ENCODE measurements at places on chromosomes 1 and 21. TPM values are rescaled to one million over a fixed set of nuclear protein-coding genes. Genes with fewer than 3 reads are reported as not detected.

MPL gene
- total RNA-seq: not detected

TMPRSS15 gene
- total RNA-seq: not detected

LCE1E gene
- total RNA-seq: not detected

TCHH gene
- not detected for total RNA-seq

EIF3I gene
- total RNA-seq: 395 TPM

MAN1C1 gene
- under 0.01 TPM for total RNA-seq

VANGL1 gene
- 8.8 TPM for total RNA-seq

SPRR2F gene
- not detected for total RNA-seq

USP48 gene
- 91.6 TPM for total RNA-seq

MTARC1 gene
- 1.3 TPM for total RNA-seq

NHLH1 gene
- total RNA-seq: not detected

HTR6 gene
- not detected for total RNA-seq

NCMAP gene
- total RNA-seq: not detected

SLC22A15 gene
- under 0.01 TPM for total RNA-seq

TCEA3 gene
- total RNA-seq: 0.91 TPM

PPIAL4G gene
- not detected for total RNA-seq

BCAN gene
- 0.15 TPM for total RNA-seq

PPM1J gene
- 1.3 TPM for total RNA-seq

PRRX1 gene
- total RNA-seq: 0.32 TPM

HES3 gene
- not detected for total RNA-seq

RGS8 gene
- total RNA-seq: not detected

OR2L5 gene
- not detected for total RNA-seq

ADGRL2 gene
- 50.0 TPM for total RNA-seq

PLA2G2C gene
- not detected for total RNA-seq

CRYAA gene
- not detected for total RNA-seq

TDRD5 gene
- not detected for total RNA-seq

C1orf116 gene
- total RNA-seq: not detected

MAP3K7CL gene
- total RNA-seq: 3.5 TPM

GPR37L1 gene
- total RNA-seq: not detected

KCNH1 gene
- not detected for total RNA-seq

C2CD4D gene
- not detected for total RNA-seq

CNIH3 gene
- 1.9 TPM for total RNA-seq

FMN2 gene
- total RNA-seq: not detected

NFASC gene
- 0.46 TPM for total RNA-seq

CCDC181 gene
- 0.91 TPM for total RNA-seq

TMEM125 gene
- not detected for total RNA-seq

MFAP2 gene
- total RNA-seq: 16.3 TPM

NCAM2 gene
- 0.97 TPM for total RNA-seq

SRGAP2B gene
- total RNA-seq: 66.6 TPM
